ENCODE measurements at places on chromosomes 4 and X. TPM values are rescaled to one million over a fixed set of nuclear protein-coding genes. Genes with fewer than 3 reads are reported as not detected.

The EDNRA gene
- total RNA-seq: 1.3 TPM

The TKTL2 gene
- total RNA-seq: not detected

The TMEM154 gene
- 13.3 TPM for total RNA-seq

The FAM47E gene
- total RNA-seq: not detected

The TBX22 gene
- not detected for total RNA-seq

The PPEF2 gene
- under 0.01 TPM for total RNA-seq

The DUSP9 gene
- under 0.01 TPM for total RNA-seq

The PARM1 gene
- 12.9 TPM for total RNA-seq

The VCX2 gene
- not detected for total RNA-seq

The GABRG1 gene
- total RNA-seq: not detected

The SRPK3 gene
- total RNA-seq: 0.44 TPM

The UGT2A3 gene
- total RNA-seq: not detected

The HPSE gene
- total RNA-seq: 0.66 TPM

The PABPC1L2A gene
- not detected for total RNA-seq

The ITIH6 gene
- not detected for total RNA-seq

The TMPRSS11D gene
- not detected for total RNA-seq

The RTL5 gene
- 2.4 TPM for total RNA-seq

All from placental pericyte (primary cell).